ENCODE measurements at places on chromosomes 1 and 21. TPM values are rescaled to one million over a fixed set of nuclear protein-coding genes. Genes with fewer than 3 reads are reported as not detected.

GRCh38 chr1:67459068-67459467, 28.9 kb upstream of the SERBP1 start:
- peak overlapping the region; percentile 34 for H3K27ac ChIP-seq
- H3K36me3 ChIP-seq, result no peaks in the 10 kb centered on the region
- DNase-seq, result no peak
- H3K4me3 ChIP-seq, result no peak overlapping the region
- H3K27me3 ChIP-seq, result peaks cover 2% of the 10 kb centered on the region

DNA sequence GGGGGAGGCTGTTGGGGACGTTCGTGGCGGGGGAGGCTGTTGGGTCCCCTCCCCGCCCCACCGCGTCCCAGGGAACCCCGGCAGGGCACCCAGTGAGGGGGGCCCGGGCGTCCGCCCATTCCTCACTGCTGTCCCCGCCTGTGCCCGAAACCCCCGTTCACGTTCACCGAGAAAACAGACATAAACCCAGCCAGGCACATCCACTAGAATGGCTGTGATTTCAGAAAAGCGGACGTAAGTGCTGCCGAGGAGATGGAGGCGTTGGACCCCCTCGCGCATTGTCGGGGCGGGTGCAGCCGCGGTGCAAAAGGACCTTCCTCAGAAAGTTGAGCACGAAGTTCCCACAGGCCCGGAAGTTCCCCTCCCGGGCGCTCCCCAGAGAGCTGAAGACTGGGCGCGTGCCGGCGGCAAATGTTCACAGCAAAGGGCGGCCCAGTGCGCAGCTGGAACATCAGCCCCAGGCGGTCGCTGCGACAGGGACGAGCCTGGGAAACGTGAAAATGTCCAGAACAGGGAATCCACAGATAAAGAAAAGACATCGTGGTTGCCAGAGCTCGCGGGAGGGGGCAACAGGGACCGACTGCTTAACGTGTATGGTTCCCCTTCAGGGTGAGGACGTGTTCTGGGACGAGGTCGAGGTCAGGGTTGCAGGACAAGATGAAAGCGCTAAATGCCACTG, 18.5 kb upstream of the SAMD11 start:
- H3K4me3 ChIP-seq, result peak overlapping the region; percentile 88
- H3K27ac ChIP-seq, result peak overlapping the region; percentile 78
- peak; percentile 72 for DNase-seq
- peaks cover 6% of the 10 kb centered on the region for H3K4me1 ChIP-seq
- H3K36me3 ChIP-seq, result no peaks in the 10 kb centered on the region
- H3K27me3 ChIP-seq, result peaks cover 25% of the 10 kb centered on the region

- no peaks in the 10 kb centered on the region for H3K36me3 ChIP-seq
- H3K4me1 ChIP-seq, result peaks cover 32% of the 10 kb centered on the region
- H3K27ac ChIP-seq, result no peak overlapping the region
- DNase-seq, result no peak
- H3K4me3 ChIP-seq, result no peak overlapping the region
Observed at GRCh38 chr21:39006571-39007311, 176.5 kb downstream of the PSMG1 start.

DNA sequence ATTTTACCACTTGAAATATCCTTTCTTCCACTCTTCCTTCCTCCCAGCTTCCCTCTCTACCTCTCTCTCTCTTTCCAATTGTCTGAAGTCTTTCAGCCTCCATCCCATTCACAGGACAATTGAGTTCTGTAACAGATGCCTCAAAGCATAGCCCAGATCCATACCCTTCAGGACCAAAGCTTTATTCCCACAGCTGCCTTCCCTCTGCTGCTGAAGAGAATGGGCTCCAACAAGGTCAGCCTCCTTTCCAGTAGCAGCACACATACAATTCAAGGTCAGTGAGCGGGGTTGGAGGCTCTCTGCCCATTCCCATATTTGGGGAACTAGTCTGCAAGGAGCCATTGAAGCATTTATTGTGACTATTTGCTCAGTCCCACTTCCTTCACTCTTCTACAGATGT, 179.9 kb downstream of the DPYD start:
- no peak overlapping the region for H3K4me3 ChIP-seq
- no peaks in the 10 kb centered on the region for H3K36me3 ChIP-seq
- DNase-seq, result no peak
- H3K4me1 ChIP-seq, result peaks cover 12% of the 10 kb centered on the region

DNA sequence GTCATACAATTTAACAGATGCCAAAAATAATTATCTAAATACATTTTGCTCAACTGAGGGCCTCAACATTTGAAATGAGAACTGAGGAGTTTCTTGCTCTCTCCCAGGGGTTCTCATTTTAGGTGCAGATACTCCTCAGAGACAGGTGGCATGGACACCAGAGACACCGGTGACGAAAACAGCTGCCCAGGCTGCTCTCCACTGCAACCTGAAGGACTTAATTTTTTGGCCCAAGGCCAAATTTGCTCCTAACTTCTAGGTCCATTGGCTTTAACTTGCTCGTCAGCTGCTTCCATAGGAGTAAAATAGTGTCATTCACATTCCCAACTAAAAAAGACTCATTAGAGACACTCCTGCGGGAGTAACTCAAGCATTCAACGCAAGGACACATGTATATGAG, 87.0 kb downstream of the NRIP1 start:
- no peaks in the 10 kb centered on the region for H3K27me3 ChIP-seq
- no peak overlapping the region for H3K27ac ChIP-seq
- H3K4me1 ChIP-seq, result peaks cover 11% of the 10 kb centered on the region
- no peak overlapping the region for H3K4me3 ChIP-seq
- DNase-seq, result no peak

- H3K36me3 ChIP-seq, result no peaks in the 10 kb centered on the region
- H3K4me1 ChIP-seq, result no peaks in the 10 kb centered on the region
- H3K27me3 ChIP-seq, result no peaks in the 10 kb centered on the region
- H3K27ac ChIP-seq, result no peak overlapping the region
- no peak overlapping the region for H3K4me3 ChIP-seq
- no peak for DNase-seq
Observed at GRCh38 chr1:155636397-155637153, 26.6 kb downstream of the MSTO1 start.

DNA sequence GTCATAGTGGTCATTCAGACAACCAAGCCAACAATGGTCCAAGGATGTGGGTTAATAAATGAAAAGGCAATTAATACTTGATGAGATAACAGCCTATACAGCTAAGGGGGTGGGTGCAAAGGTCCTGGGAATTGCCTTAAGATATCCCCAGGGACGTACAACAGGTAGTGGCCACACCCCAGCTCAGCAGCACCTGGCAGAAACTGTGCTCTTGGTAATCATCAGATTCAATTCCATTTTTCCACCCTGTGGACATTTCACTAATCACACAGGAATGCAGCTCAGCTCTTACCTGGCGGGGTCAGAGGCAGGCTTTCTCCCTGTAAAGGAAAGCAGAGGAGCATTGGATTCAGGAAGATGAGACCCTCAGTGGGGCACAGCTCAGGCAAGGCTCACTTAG, 32.9 kb downstream of the FCRL5 start:
- H3K36me3 ChIP-seq, result no peaks in the 10 kb centered on the region
- no peaks in the 10 kb centered on the region for H3K4me1 ChIP-seq

- H3K27me3 ChIP-seq, result peaks cover 5% of the 10 kb centered on the region
- peaks cover 30% of the 10 kb centered on the region for H3K4me1 ChIP-seq
- no peak overlapping the region for H3K4me3 ChIP-seq
- DNase-seq, result no peak
- peak overlapping the region; percentile 40 for H3K27ac ChIP-seq
Observed at GRCh38 chr1:180269645-180270529, 39.8 kb downstream of the LHX4 start.

DNA sequence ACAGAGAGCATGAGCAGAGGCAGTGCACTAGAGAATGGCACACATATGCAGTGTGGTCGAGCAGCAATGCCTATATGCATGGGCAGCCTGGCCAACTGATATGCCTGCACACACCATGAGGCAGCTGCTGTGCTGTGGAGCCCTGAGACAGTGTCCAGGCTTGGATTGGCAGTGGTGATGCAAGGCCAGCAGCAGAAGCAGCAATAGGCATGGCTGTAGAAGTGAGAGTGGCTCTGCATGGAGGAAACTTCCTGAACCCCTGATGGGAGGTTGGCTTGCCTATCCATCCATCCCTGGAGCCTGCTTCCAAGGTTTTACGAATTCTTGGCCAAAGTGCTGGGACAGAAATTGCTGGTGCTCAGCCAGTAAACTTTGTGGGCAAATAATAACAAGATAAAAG, 89.7 kb downstream of the DIRAS3 start:
- peaks cover 18% of the 10 kb centered on the region for H3K4me1 ChIP-seq
- H3K27me3 ChIP-seq, result peaks cover 3% of the 10 kb centered on the region
- no peak overlapping the region for H3K27ac ChIP-seq
- no peak for DNase-seq

GRCh38 chr1:205505076-205505729, 734 bp downstream of the CDK18 start:
- no peak for DNase-seq
- H3K36me3 ChIP-seq, result no peaks in the 10 kb centered on the region
- no peak overlapping the region for H3K27ac ChIP-seq

DNA sequence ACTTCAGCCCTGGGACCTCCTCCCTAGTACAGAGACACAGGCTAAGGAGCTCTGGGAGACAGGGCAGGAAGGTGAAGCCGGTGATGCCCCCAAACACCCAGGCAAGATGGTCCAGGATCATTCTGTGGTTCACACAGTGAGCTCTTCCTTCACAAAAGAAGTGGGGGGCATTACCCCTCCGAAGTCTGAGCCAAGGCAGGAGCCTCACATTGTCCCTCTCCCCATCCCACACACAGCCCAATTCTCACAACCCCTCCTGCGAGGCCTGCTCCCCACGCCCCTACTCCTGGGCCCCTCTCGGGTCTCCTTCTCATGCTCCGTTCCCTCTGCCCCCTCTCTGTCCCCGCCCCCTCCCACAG, 10.7 kb downstream of the MEF2D start:
- peak overlapping the region; percentile 68 for H3K27ac ChIP-seq
- H3K27me3 ChIP-seq, result no peaks in the 10 kb centered on the region
- peak overlapping the region; percentile 34 for H3K4me3 ChIP-seq
- H3K4me1 ChIP-seq, result peaks cover 50% of the 10 kb centered on the region

DNA sequence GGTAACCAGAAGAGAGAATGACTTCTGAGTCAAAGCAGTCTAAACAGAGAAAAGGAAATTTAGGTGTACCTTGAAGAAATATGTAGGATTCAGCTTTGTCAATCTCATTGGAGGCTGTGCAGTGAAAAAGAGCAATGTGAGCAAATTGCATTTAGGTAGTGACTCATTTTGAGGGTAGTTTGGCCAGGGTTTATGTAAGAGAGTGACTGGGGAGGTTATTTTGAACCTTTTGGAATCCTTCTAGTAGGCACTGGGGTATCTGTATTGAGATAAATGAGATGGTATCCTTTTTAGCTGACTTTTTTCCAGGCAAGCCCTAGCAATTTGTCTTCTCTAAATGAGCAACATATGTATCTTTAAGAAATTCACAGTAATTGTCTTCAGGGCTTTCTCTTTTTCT, 95.9 kb downstream of the DISP1 start:
- peak overlapping the region; percentile 29 for H3K27ac ChIP-seq
- peaks cover 15% of the 10 kb centered on the region for H3K4me1 ChIP-seq

DNA sequence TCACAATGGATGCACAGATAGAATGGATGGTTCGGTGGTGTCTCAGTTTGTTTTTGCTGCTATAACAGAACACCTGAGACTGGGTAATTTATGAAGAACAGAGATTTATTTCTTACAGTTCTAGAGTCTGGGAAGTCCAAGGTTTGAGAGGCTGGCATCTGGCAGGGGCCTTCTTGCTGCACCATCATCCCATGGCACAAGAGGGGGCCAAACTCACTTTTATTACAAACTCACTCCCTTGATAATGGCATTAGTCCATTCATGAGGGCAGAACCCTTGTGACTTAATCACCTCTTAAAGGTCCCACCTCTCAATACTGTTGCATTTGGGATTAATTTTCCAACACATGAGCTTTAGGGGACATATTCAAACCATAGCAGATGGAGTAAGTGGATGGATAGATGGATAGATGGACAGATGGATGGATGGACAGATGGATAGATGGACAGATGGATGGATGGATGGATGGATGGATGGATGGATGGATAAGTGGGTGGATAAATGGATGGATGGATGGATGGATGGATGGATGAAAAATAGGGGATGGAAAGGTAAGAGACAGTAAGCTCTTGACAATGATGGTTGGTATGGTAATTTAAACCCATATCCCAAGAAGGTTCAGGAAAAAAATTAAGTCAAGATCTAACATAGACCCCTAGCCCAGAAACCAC, 16.5 kb downstream of the CAMK2N1 start:
- H3K4me1 ChIP-seq, result no peaks in the 10 kb centered on the region
- no peak overlapping the region for H3K4me3 ChIP-seq
- H3K27me3 ChIP-seq, result peaks cover 39% of the 10 kb centered on the region
- no peak overlapping the region for H3K27ac ChIP-seq
- no peak for DNase-seq

- no peaks in the 10 kb centered on the region for H3K36me3 ChIP-seq
- H3K27ac ChIP-seq, result peak within 1 kb of the TSS; percentile 34
- no peak for DNase-seq
- no peaks in the 10 kb centered on the region for H3K27me3 ChIP-seq
- peaks cover 30% of the 10 kb centered on the region for H3K4me1 ChIP-seq
Observed at GRCh38 chr1:53893999-53894636, at the start of gene DIO1. Gene DIO1, plus strand, starts transcription at chr1:53894187. Its CDS starts 24 bp downstream, at chr1:53894211.

GRCh38 chr1:227809026-227809425, 6.4 kb upstream of the PRSS38 start:
- no peaks in the 10 kb centered on the region for H3K4me1 ChIP-seq
- H3K36me3 ChIP-seq, result no peaks in the 10 kb centered on the region
- H3K4me3 ChIP-seq, result no peak overlapping the region
- peaks cover 7% of the 10 kb centered on the region for H3K27me3 ChIP-seq

- no peaks in the 10 kb centered on the region for H3K36me3 ChIP-seq
- DNase-seq, result peak; percentile 40
Observed at GRCh38 chr1:30272277-30273020, 450.9 kb downstream of the MATN1 start.

DNA sequence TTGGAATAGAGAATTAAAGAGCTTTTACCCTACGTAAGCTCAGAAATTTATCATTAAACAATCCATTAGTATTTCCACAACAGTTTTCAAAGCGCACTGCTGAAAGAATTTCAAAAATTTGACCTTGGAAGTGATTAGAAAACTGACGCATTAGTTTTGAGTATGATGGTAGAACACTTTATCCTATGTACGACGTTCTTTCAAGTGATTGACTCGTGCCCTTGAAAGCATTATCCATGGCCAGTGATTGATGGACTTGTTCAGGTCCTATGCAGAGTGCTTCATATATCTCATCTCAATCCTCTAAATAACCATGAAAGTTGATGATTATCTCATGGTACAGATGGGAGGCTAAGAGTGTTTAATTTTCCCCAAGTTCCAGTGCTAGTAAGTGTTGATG, 697.2 kb downstream of the USP25 start:
- H3K4me3 ChIP-seq, result peak overlapping the region; percentile 26
- H3K36me3 ChIP-seq, result no peaks in the 10 kb centered on the region
- no peaks in the 10 kb centered on the region for H3K27me3 ChIP-seq
- DNase-seq, result no peak
- no peak overlapping the region for H3K27ac ChIP-seq

GRCh38 chr1:217435204-217435603, 195.7 kb downstream of the GPATCH2 start:
- peaks cover 31% of the 10 kb centered on the region for H3K36me3 ChIP-seq
- H3K27ac ChIP-seq, result peak overlapping the region; percentile 24
- DNase-seq, result no peak
- H3K27me3 ChIP-seq, result no peaks in the 10 kb centered on the region
- H3K4me3 ChIP-seq, result no peak overlapping the region
- H3K4me1 ChIP-seq, result peaks cover 5% of the 10 kb centered on the region

Gene RNPC3
- total RNA-seq, result 20.5 TPM

Gene RASSF5
- 5.9 TPM for total RNA-seq

Gene PRRX1
- total RNA-seq, result 142 TPM

Gene FAM72A
- total RNA-seq, result 4.3 TPM

Gene CD160
- not detected for total RNA-seq

Gene ZZZ3
- total RNA-seq, result 49.1 TPM

Gene NPPA
- total RNA-seq, result not detected

Gene RPE65
- 0.14 TPM for total RNA-seq

Gene BTF3L4
- 73.4 TPM for total RNA-seq

Measured in type B pancreatic cell (in vitro differentiated cells).